ENCODE measurements at places on chromosomes 1 and 21.

DNA sequence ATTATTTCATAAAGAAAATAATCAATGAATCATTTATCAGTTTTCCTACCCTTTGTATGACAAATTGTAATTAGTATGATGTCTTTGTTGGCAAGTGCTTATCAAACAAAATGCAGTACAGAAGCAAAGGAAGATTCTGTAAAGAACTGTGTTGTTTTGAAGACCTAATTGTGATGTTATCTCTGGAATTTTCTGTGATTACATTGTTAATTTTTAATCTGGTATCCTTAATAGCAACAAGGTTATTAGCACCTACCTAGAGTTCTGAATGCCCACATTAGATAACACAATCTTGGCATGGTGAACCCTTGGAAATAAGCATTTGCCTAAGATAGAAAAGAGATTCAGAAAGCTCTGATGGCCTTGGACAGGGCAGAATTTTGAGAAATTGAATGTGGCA is 274.1 kb upstream of the ST6GALNAC5 start:
- no peak for DNase-seq

GRCh38 chr21:40850071-40850470 is 3.1 kb upstream of the DSCAM start:
- no peak for DNase-seq

GRCh38 chr1:157090771-157091170 is 8.8 kb downstream of the ETV3L start:
- no peak for DNase-seq

DNA sequence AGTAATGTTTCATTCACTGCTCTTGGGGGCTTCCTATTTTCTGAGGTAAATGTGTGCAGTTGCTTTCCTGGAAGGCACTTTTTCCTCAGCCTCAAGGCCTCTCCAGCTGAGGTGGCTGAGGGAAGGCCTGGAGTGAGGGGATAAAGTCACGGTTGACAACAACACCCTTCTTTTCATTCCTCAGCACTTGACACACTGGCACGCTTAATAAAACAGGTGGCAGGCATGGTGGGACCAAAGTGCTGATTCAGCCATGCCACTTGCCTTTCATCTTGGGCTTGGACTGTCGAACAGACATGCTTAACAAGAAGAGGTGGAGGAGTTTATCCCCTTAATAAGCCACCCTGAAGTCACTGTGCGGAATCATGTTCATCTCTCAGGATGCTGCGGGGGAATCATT is 23.6 kb upstream of the GRHL3 start:
- no peak for DNase-seq

DNA sequence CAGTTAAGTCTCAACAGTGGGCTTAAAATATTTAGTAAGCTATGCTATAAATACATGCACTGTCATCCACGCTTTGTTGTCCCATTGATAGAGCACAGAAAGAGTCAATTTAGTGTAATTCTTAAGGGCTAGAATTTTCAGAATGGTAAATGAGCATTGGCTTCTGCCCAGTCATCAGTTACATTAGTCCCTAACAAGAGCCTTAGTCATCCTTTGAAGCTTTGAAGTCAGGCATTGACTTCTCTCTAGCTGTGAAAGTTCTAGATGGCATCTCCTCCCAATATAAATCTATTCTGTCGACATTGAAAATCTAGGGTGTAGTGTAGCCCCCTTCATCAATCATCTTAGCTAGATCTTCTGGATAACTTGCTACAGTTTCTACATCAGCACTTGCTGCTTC is 12.0 kb upstream of the LPGAT1 start:
- DNase-seq = no peak

DNA sequence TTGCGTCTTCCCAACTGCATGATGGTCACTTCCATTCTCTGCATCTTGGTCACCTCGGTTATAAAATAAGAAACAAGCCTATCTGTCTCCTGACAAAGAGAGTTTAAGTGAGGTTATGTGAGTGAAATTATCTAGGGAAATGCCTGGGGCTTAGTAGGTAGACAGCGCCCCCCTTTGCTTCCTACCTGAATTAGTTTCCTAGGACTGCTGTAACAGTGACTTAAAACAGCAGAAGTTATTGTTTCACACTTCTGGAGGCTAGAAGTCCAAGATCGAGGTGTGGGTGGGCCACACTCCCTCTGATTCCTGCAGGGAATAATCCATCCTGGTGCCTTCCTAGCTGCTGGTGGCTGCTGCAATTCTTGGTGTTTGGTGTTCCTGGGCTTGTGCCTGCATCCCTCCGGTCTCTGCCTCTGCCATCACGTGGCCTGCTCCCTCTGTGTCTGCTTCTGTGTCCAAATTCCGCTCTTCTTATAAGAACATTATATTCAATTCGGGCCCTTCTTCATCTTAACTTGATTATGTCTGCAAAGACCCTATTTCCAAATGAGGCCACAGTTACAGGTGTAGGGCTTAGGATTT is 92.6 kb downstream of the IGSF21 start:
- DNase-seq = no peak

GRCh38 chr1:69129538-69129937 is 438.2 kb upstream of the LRRC7 start:
- no peak for DNase-seq

DNA sequence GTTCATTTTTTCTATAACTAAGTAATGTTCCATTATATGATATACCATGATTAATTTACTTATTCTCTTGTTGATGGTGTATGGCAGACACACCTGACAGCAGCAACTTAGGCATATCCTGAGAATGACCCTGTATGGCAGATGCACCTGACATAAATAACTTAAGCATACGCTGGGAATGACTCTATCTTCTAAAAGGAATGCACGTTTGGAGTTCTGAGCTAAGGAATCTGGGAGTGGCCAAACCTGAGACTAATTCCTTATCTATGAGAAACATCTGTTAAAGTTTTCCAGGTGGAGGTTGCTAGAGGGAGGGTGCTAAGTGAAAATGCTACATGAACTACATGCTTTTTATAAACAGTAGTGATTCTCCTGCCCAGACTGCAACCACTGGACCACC is 96.7 kb upstream of the RGS18 start:
- DNase-seq = no peak

All from DMS 273 treated with DMSO at 0.1 percent for 48 hours (cell line).